Putamen (tissue), 1 donor: ENCODE measurements at places on chromosomes 6 and 20.

- DNase-seq, result no peak
Observed at GRCh38 chr6:116175344-116175743, 49.4 kb upstream of the COL10A1 start.

- DNase-seq, result no peak
Observed at GRCh38 chr20:48198929-48199451, 413.7 kb upstream of the SULF2 start.

DNA sequence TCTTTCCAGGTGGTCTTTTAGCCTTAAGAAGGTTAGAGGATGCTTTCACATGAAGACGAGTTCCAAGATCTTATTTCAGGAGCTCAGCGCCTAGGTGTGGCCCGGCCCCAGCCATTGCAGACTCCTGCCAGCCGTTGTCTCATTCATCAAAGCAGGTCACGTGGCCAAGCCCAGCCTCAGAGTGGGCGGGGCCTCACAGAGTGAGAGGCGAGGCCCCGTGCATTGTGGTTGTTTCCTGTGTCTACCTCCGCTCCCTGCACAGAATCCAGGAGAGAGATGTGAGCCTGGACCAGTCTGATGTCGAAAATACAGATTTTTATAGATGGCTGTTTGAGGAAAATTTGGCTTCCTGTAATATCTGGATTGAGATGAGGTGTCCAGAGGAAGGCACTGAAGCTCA is 49.2 kb upstream of the CST5 start:
- DNase-seq, result no peak

GRCh38 chr6:84967965-84968364 is 203.6 kb upstream of the TBX18 start:
- no peak for DNase-seq

DNA sequence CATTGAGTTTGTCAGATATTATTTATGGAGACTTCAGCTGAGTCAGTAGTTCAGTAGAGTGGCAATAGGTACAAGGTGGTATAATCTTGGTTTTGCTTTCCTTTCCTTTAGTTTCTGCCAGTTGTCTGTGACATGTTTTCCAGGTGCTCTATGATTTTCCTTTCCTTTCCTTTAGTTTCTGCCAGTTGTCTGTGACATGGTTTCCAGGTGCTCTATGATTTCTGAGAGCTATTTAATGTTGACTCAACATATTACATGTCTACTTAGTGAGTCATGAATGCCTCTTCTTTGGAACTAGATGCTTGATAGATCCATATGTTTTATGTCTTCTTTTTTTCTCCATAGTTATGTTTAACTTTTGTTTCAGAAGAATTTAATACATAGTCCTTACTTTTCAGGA is 186.4 kb upstream of the DEFB112 start:
- DNase-seq, result no peak

- no peak for DNase-seq
Observed at GRCh38 chr20:1415667-1416468, 23.0 kb upstream of the FKBP1A start.

DNA sequence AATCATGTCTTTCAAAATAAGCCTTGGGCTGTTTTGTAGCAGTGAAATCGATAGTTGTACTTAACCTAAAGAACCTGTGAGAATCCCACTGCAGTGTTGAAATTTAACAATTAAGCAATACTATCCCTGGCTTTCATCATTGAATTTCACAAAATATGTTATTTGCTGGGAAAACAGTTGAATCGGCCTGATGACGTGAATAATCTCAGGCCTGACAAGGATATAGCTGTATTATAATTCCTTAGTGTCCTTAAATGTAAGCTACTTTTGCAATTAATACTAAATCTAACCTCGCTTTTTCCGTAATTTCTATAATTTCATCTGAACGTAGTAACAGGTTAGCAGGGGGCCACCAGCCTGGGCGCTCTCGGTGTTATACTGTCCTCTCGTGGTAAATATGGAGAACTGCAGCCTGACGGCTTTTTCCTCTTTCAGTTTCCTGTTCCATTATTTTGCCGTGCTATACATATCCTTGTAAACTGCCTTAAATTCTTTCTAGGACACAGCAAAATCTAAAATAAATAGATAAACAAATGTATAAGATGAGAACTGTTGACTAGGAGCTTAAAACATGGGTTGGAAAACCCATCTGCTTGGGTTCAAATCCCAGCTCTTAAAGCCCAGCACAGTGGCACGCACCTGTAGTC is 24.0 kb downstream of the MTFR2 start:
- peak; percentile 58 for DNase-seq

- DNase-seq, result no peak
Observed at GRCh38 chr6:47027315-47027714, 14.8 kb downstream of the ADGRF1 start.
